GM23338 (cell line): ENCODE measurements at places on chromosomes 11 and 22. TPM values are rescaled to one million over a fixed set of nuclear protein-coding genes. Genes with fewer than 3 reads are reported as not detected.

DNA sequence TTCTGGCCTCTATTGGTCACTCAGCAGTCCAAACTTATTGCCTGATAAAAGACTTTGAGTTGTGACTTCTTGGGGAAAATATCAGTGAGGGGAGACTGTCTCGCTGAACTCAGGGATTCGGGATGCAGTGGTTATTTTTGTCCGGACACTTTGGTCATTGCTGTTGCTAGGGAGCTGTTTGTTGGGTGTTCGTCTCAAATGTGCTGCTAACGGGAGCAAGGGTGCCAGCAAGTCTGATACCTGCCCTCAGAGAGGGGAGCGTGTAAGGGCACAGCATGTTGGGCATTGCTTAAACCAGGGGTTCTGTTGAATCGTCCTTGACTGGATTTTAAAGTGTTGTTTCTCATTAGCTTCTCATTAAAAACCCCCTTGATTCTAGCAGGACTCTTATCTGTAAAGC lies 49.2 kb upstream of the SLC25A18 start:
- no peak for DNase-seq

DNA sequence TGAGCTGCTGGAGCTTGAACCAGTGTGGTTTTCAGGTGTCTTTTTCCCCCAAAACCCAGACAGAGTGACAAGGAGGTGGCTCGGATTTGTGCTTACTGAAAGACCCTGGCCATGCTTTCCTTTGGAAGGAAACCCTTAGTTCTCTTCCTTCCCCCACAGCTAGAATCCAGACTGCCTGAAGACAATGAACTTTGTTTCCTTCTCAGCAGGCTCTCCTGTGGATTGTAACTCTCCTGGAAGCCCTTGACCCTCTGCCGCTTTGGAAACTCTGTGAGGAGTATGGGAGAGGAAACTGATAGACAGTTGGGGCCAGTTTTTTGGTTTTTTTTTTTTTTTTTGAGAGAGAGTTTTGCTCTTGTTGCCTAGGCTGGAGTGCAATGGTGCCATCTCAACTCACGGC lies 62.1 kb upstream of the SESN3 start:
- DNase-seq = peak; percentile 32

DNA sequence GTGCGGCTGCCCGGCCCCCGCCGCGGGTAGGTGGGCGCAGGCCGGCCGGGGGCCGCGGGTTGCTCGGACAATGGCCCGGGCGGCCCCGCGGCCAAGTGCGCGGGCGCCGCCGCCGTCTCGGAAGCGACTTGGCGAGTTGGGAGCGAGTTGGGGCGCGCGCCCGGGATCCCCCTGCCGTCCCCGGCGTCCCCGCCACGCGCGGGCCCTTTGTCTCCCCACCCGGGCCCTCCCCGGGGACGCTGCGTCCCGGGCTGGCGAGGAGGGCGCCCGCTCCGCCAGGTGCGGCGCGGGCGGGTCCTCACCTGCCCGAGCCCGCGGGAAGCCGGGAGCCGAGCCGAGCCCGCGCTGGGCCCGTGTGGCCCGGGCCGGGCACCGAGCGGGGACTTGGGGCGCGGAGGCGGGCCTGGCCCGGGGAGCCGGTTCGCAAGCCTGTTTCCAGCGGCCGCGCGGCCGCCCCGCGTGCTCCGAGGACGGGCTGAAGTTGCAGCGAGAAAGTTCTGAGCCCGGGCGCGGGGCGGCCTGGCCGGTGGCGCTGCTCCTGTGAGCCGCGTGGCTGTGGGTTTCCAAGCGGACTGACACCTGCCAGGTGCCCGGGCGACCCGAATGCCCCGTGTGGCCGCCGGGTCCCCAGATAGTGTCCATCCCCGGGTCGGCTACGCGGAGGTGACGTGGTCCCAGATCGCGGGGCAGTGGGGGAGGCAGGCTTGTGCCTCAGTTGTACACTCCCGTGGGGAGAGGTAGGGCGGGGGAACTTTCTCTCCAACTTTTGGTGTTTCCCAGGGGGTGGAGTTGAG lies 586 bp downstream of the LRP5 start:
- DNase-seq = peak; percentile 47

DNA sequence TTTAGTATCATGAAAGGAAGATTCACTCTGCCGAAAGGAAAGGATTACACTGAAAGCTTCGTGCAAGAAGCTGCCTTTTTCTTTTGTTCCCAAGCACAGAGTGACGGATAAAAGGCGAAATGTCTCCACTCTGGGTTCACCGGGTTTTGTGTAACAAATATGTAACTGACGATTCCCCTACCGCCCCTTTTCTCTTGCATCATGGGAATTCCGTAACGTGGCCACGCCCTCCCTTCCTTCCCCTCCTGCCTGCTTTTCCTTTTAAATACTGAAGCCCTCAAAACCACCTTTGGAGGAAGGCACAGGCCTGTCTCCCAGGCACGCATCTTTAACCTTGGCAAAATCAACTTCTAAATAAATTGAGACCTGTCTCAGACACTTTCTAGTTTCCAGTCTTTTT lies 16.4 kb upstream of the TESMIN start:
- peak; percentile 32 for DNase-seq

- no peak for DNase-seq
Observed at GRCh38 chr11:16011396-16011795, 344.9 kb downstream of the SOX6 start.

- no peak for DNase-seq
Observed at GRCh38 chr11:124791626-124792341, 8.4 kb downstream of the MSANTD2 start.

GRCh38 chr11:64878223-64878493 lies 263 bp downstream of the EHD1 start:
- DNase-seq = no peak

DNA sequence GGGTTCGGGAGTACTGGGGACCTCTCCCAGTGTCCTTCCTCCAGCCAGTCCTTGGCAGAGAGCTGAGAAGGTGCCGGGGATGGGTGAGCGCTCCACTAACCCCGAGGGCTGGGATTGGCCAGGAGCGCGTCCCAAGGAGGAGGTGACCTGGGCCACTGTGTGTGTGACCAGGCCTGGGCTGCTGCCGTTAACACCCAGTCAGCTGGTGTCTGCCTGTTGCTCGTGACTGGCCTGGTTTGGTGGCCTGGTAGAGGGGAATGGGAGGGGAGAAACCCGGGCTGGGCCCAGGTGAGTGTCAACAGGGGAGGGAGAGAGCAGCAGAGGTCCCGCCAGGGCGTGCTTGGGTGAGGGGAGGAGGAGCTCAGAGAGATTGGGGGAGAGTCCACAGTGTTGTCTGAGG lies 29.9 kb upstream of the GRAMD4 start:
- no peak for DNase-seq

DNA sequence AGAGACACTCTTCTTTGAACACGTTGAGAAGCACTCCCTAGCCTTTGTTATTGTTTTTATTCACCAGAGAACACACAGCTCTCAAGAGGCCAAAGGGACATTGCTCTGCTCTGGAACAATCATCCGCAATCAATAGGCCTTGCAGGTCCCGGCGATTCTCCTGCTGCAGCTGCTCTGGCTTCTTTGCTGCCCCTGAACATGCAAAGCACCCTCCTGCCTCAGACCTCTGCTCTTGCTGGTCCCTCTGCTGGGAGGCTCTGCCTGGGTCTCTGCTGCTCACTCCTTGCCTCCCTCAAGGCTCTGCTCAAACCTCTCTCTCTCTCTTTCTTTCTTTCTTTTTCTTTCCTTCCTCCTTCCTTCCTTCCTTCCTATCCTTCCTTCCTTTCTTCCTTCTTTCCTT lies 232.7 kb downstream of the DSCAML1 start:
- no peak for DNase-seq

DNA sequence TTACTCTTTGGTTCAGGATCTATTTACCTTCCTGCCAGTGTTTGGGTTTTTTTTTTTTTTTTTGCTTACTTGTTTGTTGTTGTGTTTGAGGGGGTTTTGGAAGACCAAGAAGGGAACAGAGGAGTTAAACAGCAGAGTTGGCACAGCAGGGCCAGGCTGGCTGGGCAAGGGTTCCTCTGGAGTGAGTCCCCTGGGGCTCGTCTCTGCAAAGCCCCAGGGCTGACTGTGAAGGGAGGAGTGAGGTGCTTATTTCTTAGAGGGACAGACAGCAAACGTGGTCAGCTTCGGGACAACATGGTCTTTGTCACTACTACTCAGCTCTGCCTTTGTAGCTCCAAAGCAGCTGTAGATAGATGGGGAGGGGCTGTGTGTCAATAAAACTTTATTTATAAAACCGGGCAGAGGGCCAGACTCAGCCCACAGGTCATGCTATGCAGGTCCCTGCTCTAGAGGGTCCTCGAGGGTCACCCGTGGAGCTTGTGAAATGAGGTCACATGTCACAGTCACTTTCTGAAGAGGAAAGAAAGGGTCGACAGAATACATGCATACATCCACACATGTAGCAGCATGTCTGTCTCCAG lies 1404.7 kb downstream of the BRD1 start:
- no peak for DNase-seq

GRCh38 chr11:69114811-69115523 lies 40.8 kb upstream of the SMIM38 start:
- no peak for DNase-seq

- peak; percentile 30 for DNase-seq
Observed at GRCh38 chr11:16610213-16610737, 128.2 kb upstream of the C11orf58 start.

- no peak for DNase-seq
Observed at GRCh38 chr22:43734370-43735150, 77.5 kb downstream of the EFCAB6 start.

DNA sequence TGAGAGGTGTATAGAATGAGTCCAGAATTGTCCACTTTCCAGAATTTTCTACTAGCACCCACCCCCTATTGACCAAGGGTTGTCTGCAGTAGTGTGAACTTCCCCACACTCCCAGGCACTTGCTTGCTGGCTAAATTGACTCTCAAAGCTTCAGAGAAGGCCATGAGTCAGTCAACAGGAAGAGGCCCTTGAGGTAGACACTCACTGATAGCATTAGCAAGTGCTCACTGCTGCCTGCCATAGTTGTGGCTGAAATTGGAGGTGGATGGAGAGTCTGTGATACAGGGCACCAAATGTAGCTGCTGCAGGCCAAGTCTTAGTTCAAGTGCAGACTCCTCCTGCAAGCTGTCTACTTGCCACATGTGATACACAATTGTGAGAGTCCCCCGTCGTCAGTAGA lies 156.8 kb downstream of the SPON1 start:
- DNase-seq = no peak

GRCh38 chr22:29512031-29512430 lies 32.0 kb downstream of the NEFH start:
- no peak for DNase-seq

- no peak for DNase-seq
Observed at GRCh38 chr11:103359216-103359615, 250.0 kb downstream of the DYNC2H1 start.

DNA sequence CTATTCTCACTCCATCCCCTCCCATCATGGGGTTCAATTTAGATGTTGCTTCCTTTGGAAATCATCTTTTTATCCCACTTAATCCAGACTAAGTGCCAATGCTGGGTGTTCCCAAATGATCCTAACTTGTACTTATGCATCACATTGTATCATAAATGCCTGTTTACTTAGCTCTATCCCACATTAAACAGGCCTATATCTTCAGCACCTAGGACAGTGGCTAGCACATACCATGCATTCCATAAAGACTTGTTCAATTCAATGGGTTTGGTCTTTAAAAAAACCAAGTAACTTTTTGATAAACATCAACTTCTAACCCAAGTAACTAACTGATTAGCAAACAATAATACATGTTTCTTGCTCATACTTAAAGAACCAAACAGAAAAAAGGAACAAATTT lies 40.6 kb downstream of the RSF1 start:
- peak; percentile 75 for DNase-seq

GRCh38 chr11:77086521-77087472 lies 15.8 kb upstream of the OMP start:
- DNase-seq = no peak

- peak; percentile 53 for DNase-seq
Observed at GRCh38 chr11:64360448-64360921, 1.5 kb downstream of the RPS6KA4 start.

DNA sequence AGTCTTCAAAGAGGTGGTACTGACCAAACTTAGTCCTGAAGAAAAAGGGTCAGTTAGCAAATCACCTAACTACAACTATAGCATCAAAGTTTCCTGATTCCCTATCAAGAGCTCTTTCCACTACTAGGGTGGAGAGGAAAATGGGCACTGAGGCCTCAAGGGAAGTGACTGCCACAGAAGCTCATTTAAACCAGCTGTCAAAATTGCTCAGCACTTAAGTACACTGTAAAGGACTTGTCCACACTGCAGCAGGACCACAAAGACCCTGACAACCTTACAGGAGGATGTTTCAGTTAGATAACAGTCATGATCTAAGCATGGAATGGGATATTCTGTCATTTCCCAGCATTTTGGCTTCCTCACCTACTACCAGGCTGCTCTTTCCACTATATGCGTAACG lies 33.0 kb downstream of the FAM168A start:
- DNase-seq = no peak

MMP27 gene
- not detected in 2 replicates for polyA plus RNA-seq

LRRC10B gene
- 0.35 and 0.47 TPM in 2 replicates for polyA plus RNA-seq

HBB gene
- not detected in 2 replicates for polyA plus RNA-seq

C11orf16 gene
- 0.31 TPM in 1 of 2 replicates, not detected in the other for polyA plus RNA-seq

INCENP gene
- 35.6 and 41.3 TPM in 2 replicates for polyA plus RNA-seq

TEX12 gene
- 1.1 TPM in 1 of 2 replicates, not detected in the other for polyA plus RNA-seq

DRD4 gene
- polyA plus RNA-seq = 1.3 and 1.8 TPM in 2 replicates

BTG4 gene
- 0.21 TPM in 1 of 2 replicates, not detected in the other for polyA plus RNA-seq

MIF gene
- polyA plus RNA-seq = 5,205 and 5,707 TPM in 2 replicates

DCHS1 gene
- polyA plus RNA-seq = 1.9 and 2.3 TPM in 2 replicates

SLC22A25 gene
- polyA plus RNA-seq = not detected in 2 replicates

SERHL2 gene
- polyA plus RNA-seq = 2.1 TPM in 2 replicates

CARD10 gene
- polyA plus RNA-seq = 5.4 and 5.8 TPM in 2 replicates

SHISA8 gene
- 0.21 TPM in 1 of 2 replicates, not detected in the other for polyA plus RNA-seq

OR4C15 gene
- not detected in 2 replicates for polyA plus RNA-seq
